Activated CD4-positive, alpha-beta memory T cell treated with anti-CD3 and anti-CD28 coated beads for 36 hours (primary cell): ENCODE measurements at places on chromosomes 7 and 10.

DNA sequence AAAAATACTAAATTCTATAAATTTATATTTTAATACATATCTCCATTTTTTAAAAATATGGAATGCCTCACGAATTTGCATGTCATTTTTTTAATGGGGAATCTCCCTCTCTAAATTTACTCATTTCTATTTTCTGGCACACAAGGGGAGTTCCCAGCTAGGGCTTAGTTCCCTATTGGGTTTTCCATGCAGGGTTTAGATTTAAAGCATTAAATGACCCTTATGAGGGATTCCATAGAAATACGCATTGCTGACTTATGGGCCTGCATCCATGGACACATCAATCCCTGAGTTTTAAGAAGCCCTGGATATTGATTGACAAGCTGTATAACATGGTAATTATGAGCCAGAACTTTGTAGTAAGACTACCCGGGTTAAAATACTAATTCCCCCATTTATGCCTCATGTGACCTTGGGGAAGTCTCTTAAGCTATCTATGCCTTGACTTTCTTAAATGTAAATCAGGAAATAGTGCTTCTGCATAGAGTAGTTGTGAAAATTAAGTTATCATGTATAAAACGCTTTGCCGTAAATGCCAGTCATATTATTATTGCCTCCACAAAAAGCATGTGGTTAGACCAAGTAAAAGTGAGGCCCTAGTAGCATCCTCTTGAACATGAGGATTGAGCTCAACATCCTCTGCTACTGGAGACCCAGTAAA lies 78.8 kb upstream of the ANKRD1 start:
- no peak for DNase-seq

DNA sequence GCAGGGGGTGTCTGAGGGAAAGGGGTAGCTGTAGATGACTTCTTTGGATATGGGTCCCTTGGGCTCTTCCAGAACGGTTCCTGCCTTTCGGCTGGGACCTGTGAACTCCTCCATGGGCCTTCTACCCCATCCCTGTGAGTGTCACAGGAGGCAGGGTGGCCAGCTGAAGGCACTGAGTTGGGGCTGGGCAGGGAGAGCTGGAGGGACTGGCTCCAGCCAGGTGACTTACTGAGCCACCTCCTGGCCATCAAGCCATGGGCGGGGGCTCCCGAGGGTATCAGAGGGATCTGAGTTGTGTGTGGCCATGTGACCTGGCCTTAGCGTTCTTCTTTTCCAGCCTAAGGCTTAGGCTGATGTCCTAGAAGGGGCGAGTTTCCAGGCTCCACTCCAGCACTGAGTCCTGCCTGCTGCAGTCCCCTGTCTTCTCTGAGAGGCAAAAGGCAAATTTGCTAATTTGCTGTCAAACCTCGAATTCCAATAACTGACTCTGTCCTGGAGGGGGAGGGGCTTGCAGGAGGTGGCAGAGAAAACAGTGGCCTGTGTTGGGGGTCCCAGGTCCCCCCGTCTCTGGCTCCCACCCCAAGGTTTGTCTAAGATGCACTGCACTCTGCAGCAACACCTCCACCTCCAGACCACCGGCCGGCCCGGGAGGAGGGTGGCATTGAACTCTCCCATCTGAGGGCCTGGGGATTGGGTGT lies 27.2 kb downstream of the ADCYAP1R1 start:
- no peak for DNase-seq

- no peak for DNase-seq
Observed at GRCh38 chr7:105050493-105050892, 36.5 kb downstream of the KMT2E start.

DNA sequence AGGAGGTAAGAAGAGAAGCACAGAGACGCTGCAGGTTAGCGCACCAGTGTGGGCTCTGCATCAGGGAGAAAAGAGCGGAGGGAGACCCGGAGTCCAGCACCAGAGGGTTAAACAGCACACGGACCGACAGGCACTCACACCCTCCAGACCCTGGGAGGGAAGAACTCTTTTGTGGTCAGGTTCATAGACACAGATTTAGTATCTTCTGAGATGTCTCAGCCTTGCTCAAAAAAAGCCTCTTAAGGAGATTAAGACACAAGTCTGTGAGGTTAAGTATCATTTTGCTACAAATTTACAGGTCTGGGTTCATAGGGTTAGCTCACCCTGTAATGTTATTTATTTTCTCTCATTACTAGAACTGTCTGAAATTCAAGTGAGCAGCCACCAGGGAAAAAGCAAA lies 16.8 kb upstream of the NDST2 start:
- DNase-seq, result no peak

DNA sequence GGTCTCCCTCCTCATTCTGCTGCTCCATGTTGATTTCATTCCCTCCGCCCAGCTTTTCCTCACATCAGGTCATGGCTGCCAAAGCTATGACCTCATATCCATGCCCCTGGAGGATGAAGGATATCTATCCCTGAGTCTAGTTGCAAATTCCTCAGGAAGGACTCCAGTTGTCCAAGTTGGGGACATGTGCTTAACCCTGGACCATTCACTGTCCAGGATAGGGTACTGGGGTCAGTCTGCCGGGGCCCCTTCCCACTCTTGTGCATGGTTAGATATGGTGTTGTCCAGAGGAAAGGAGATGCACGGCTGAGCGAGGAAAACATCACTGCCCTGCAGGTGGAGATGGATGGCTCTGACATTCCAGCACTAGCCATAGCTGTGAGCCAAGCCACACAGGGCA lies 51.9 kb upstream of the COMTD1 start:
- no peak for DNase-seq

GRCh38 chr7:113698556-113699220 lies 220.1 kb downstream of the PPP1R3A start:
- DNase-seq, result no peak

- DNase-seq, result no peak
Observed at GRCh38 chr7:147081117-147081516, 964.5 kb downstream of the CNTNAP2 start.
